ENCODE measurements at places on chromosomes 6 and 20.

DNA sequence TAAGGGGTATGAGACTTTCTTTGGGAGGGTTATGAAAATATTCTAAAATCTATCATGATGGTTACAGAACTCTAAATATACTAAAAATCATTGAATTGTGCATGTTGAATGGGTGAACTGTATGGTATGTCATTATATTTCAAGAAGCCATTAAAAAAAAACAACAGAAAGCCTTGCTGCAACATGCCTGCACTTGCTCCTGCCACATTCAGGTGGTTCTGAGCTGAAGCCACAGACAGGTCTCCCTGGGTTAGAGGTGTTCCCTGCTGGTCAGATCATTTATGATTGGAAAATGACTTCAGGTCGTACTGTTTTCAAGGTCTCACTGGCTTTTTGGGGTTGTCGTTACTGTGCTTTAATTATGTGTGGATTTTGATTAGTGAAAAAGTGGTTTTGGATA lies 13.3 kb downstream of the GMPR start:
- H3K4me3 ChIP-seq = no peak overlapping the region
- H3K27ac ChIP-seq = no peak overlapping the region
- no peak for DNase-seq
- H3K27me3 ChIP-seq = no peaks in the 10 kb centered on the region
- H3K36me3 ChIP-seq = no peaks in the 10 kb centered on the region

GRCh38 chr6:69942485-69942884 lies 76.1 kb downstream of the COL19A1 start:
- no peak for DNase-seq
- no peak overlapping the region for H3K4me3 ChIP-seq
- H3K27ac ChIP-seq = no peak overlapping the region
- no peaks in the 10 kb centered on the region for H3K27me3 ChIP-seq
- H3K36me3 ChIP-seq = no peaks in the 10 kb centered on the region

DNA sequence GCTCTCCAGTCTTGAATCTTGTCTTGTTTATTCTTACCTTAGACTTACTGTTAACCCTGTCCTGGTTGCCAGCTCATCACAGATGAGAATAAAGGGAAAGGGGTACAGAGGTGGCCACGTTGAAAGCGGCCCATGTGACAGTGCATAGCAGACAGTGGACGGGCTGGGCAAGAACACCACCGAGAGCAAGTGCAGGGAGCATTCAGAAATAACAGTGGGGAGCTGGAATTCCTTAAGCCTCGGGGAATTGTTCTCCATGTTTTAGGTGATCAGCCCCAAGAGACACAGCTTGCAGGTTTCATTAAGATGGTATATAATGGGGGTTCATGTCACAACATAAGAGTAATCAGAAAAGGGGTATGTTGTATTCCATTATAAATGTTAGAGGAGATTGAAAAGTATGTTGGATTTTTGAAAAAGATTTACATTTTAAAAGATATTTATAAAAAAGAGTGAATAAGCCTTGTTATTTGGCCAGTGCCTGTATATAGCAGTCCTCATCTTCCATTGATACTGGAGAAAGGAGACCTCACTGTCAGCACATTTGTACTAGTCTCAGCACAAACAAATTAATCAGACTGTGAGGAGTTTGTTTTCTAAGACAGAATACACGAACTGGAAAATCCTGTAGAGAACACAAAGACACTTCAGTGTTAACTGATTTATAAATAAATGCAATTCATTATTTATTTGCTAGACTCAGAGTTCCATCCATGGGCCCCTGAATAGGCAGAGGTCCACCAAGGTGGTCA lies 35.4 kb downstream of the VAPB start:
- no peak overlapping the region for H3K4me3 ChIP-seq
- no peak for DNase-seq
- H3K27ac ChIP-seq = no peak overlapping the region
- H3K27me3 ChIP-seq = no peaks in the 10 kb centered on the region
- H3K4me1 ChIP-seq = no peaks in the 10 kb centered on the region

DNA sequence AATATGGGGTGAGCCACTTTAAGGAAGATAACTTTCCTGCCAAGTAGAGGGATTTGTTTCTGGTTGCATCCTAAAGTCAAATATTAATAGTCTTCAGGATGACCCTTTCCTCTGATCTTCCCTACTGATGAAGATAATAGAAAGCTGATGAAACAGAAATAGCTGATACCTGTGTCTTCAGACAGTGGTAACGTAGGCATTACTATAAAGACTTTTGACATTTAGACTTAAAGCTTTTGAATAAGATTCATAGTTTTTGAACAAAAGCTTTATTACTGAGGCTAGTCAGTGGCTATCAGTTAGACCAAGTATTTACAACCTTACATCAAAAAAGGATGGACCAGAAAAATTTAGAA lies 1.4 kb downstream of the NEDD9 start:
- no peak overlapping the region for H3K4me3 ChIP-seq
- H3K4me1 ChIP-seq = peaks cover 11% of the 10 kb centered on the region
- no peak for DNase-seq
- H3K36me3 ChIP-seq = no peaks in the 10 kb centered on the region
- H3K27me3 ChIP-seq = no peaks in the 10 kb centered on the region

- H3K27me3 ChIP-seq = no peaks in the 10 kb centered on the region
- no peaks in the 10 kb centered on the region for H3K4me1 ChIP-seq
- no peaks in the 10 kb centered on the region for H3K36me3 ChIP-seq
- H3K4me3 ChIP-seq = no peak overlapping the region
Measured at GRCh38 chr6:123515715-123516114, 121.0 kb downstream of the TRDN start.

GRCh38 chr20:44601801-44602204 lies 19.4 kb downstream of the PKIG start:
- no peak overlapping the region for H3K4me3 ChIP-seq
- no peaks in the 10 kb centered on the region for H3K36me3 ChIP-seq
- no peak overlapping the region for H3K27ac ChIP-seq
- H3K4me1 ChIP-seq = no peaks in the 10 kb centered on the region
- no peak for DNase-seq

DNA sequence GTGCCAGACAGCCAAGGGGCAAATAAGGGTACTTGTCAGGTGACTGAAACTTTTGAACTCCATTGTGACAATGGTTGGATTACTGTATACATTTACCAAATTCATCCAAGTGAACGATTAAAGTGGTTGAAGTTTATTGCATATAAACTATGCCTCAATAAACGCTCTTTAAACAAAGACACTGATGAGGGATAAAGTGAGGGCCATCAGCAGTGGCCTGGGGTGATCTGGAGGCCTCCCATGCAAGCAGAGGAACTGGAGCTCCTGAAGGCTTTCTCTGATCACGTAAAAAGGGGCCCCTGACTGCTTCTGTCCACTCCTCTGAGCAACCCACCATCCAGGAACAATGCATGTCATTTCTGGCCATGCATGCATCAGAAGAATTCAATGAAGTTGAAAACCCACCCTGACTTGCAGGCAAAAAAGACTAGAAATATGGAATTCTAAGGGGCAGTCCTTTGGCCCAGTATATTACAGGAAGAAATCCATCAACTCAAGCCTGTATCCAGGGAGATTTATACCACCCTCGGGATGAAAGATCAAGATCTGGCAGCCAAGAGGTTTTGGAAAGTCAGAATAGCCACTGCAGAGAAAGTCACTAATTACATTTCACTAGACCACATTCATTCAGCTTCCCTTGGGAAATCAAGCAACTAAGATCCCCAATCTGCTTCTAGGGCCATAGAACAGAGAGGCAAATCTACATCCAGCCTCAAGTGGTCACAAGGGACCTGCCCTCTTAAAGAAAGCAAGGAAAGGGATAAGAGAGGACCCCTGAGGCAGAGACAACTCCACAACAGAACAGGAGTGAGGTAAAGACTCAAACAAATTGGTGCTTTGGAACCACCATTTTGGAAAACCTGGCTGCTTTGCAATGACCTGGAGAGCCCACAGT lies 31.7 kb upstream of the RAB22A start:
- H3K4me1 ChIP-seq = no peaks in the 10 kb centered on the region
- no peak overlapping the region for H3K4me3 ChIP-seq
- no peaks in the 10 kb centered on the region for H3K36me3 ChIP-seq

DNA sequence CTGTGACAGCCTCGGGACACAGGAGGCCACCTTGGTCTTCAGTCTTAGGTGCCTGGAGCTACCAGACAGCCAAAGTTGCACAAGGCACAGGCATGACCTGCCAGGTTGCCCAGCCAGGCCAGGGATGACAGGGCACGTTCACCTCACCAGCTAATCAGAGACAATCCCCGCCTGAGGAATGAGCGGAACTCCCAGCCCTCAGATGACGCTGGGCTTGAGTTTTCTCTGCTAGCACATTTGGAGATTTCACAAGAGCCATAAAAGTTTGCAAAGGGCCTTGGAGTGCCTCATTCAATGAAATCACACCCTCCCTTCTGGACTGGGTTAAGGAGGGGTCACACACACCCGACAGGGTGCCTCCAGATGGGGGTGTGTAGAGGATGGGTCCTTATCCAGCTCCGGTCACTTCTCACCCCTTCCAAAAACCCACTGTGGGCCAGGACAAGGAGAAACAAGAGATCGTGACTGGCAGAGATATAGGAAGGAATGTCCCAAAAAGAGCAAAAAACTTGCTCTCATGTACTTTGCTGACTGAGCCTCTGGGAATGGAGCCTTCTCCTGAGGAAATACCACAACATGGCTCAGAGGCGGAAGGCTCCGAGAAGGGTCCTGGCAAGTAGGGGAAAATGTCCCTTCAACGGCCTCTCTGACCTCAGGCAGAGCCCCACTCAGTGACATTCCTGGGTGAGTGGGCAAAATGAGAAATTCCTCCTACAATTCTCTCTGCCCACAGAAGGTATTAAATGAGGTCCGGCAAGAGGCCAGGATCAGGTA lies 121.6 kb downstream of the ISM1 start:
- H3K4me1 ChIP-seq = peaks cover 5% of the 10 kb centered on the region
- DNase-seq = no peak
- H3K27me3 ChIP-seq = no peaks in the 10 kb centered on the region
- H3K27ac ChIP-seq = no peak overlapping the region
- no peaks in the 10 kb centered on the region for H3K36me3 ChIP-seq

- no peaks in the 10 kb centered on the region for H3K4me1 ChIP-seq
- no peak overlapping the region for H3K4me3 ChIP-seq
- DNase-seq = no peak
- H3K27ac ChIP-seq = no peak overlapping the region
- no peaks in the 10 kb centered on the region for H3K36me3 ChIP-seq
- no peaks in the 10 kb centered on the region for H3K27me3 ChIP-seq
Measured at GRCh38 chr6:142409794-142410193, 108.0 kb downstream of the ADGRG6 start.

All from mesendoderm (in vitro differentiated cells).